Thoracic aorta (tissue), 2 donors: ENCODE measurements at places on chromosomes 13 and 19. TPM values are rescaled to one million over a fixed set of nuclear protein-coding genes. Genes with fewer than 3 reads are reported as not detected.

DNA sequence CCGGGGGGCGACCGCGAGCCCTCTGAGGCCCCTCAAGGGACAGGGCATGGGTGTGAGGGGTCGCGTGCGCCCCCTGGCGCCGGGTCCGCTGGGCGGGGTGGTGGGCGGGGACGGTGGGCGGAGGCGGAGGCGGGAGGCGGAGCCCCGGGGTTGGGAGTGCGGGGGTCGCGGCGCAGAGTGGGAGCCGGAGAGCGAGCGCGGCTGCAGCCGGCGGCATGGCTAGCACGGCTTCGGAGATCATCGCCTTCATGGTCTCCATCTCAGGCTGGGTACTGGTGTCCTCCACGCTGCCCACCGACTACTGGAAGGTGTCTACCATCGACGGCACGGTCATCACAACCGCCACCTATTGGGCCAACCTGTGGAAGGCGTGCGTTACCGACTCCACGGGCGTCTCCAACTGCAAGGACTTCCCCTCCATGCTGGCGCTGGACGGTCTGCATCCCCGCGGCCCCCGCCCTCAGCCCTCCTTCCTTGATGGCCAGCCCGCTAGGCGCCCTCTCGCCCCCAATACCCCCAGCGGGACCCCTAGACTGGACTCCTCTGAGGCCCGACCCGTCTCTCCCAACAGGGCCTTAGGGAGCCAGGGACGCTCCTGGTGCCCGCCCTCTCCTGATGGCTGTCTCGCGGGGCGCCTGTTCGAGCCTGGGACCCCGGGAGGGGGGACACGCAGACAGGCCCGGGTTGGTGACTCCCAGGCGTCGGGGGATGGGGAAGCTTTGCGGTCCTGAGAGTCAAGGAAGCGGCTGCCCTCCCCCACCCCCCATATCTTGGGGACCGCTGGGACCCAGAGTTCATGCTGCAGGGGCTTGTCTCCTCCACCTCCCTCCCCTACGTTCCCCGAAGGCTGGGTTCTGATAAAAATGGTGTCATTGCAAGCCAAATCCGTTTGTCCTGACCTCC, at the start of gene CLDN10:
Gene CLDN10, plus strand, starts transcription at position 182 of the 903 bp plus-strand sequence. Its CDS starts 34 bp downstream, at position 216.
- peak within 1 kb of the TSS; percentile 28 for H3K4me3 ChIP-seq
- no peak for DNase-seq
- H3K27me3 ChIP-seq: peaks cover 7% of the 10 kb centered on the region
- H3K36me3 ChIP-seq: no peaks in the 10 kb centered on the region
- H3K4me1 ChIP-seq: peaks cover 11% of the 10 kb centered on the region

- H3K36me3 ChIP-seq: no peaks in the 10 kb centered on the region
- H3K27me3 ChIP-seq: no peaks in the 10 kb centered on the region
- H3K4me1 ChIP-seq: no peaks in the 10 kb centered on the region
- no peak overlapping the region for H3K27ac ChIP-seq
Measured at GRCh38 chr13:95251641-95252040, 49.6 kb downstream of the ABCC4 start.

- no peaks in the 10 kb centered on the region for H3K27me3 ChIP-seq
- no peaks in the 10 kb centered on the region for H3K36me3 ChIP-seq
- H3K4me1 ChIP-seq: peaks cover 14% of the 10 kb centered on the region
Measured at GRCh38 chr13:50651922-50652321, 191.6 kb downstream of the DLEU7 start.

GRCh38 chr13:40668335-40668734, 1.9 kb upstream of the FOXO1 start:
- H3K27ac ChIP-seq: no peak overlapping the region
- no peak overlapping the region for H3K4me3 ChIP-seq
- no peaks in the 10 kb centered on the region for H3K27me3 ChIP-seq
- DNase-seq: no peak
- no peaks in the 10 kb centered on the region for H3K36me3 ChIP-seq

Gene BRD4
- total RNA-seq: 49.0 TPM

DNA sequence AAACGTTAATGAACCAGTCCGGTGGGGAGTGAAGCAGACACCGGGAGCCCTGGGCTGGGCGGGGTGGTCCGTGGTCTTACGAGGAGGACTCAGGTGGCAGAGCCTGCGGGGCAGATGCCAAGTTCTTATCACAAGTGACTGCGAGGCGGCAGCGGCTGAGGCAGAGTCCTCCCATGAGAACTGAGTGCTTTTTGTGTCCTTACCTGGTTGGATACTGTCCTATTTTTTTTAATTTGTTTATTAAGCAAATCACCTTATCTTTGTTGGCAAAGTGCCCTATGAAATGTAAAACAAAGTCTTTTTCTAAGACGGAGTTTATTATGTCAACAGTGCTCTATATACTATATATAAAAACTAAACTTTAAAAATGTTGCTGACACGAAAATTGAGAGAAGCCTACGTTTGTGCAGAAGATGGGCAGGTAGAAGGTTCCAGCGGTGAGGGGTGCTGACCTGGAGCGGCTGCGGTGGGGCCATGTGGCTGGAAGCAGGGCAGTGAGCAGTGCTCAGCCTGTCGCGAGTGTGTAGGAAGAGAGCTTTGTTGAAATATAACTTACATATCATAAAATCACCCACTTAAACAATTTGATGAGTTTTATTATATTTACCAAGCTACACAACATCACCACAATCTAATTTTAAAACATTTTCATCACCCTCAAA, 82.2 kb downstream of the ATP11A start:
- H3K36me3 ChIP-seq: no peaks in the 10 kb centered on the region
- no peak for DNase-seq
- H3K4me3 ChIP-seq: no peak overlapping the region
- H3K27me3 ChIP-seq: no peaks in the 10 kb centered on the region
- no peak overlapping the region for H3K27ac ChIP-seq
- H3K4me1 ChIP-seq: no peaks in the 10 kb centered on the region

- H3K4me3 ChIP-seq: no peak overlapping the region
- no peaks in the 10 kb centered on the region for H3K36me3 ChIP-seq
- H3K4me1 ChIP-seq: no peaks in the 10 kb centered on the region
- no peak for DNase-seq
Measured at GRCh38 chr13:69194130-69194529, 913.5 kb upstream of the ATXN8OS start.

Gene ACTL9
- total RNA-seq: not detected

- DNase-seq: no peak
- H3K36me3 ChIP-seq: no peaks in the 10 kb centered on the region
- H3K27ac ChIP-seq: no peak overlapping the region
- no peaks in the 10 kb centered on the region for H3K4me1 ChIP-seq
Measured at GRCh38 chr13:81293594-81294164, 952.8 kb upstream of the SPRY2 start.

DNA sequence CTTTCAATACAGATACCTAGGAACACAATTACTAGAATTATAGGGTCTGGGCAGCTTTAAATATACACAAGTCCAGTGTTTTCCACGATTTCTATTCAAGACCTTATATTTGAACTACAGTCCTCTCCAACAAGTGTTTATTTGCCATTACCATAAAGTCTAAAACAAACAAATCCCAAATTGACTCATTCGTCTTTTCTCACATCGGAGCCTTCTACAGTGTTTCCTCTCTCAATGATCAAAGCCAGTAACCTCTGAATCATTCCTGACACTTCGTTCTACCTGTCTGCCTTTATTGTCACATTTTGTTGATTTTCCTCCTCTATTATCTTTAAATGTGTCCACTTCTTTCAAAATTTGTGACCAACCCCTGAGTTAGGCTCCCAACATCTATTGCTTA, 1356.5 kb upstream of the SLC10A2 start:
- no peak overlapping the region for H3K4me3 ChIP-seq
- H3K36me3 ChIP-seq: no peaks in the 10 kb centered on the region
- H3K27ac ChIP-seq: no peak overlapping the region
- H3K27me3 ChIP-seq: no peaks in the 10 kb centered on the region
- no peak for DNase-seq

DNA sequence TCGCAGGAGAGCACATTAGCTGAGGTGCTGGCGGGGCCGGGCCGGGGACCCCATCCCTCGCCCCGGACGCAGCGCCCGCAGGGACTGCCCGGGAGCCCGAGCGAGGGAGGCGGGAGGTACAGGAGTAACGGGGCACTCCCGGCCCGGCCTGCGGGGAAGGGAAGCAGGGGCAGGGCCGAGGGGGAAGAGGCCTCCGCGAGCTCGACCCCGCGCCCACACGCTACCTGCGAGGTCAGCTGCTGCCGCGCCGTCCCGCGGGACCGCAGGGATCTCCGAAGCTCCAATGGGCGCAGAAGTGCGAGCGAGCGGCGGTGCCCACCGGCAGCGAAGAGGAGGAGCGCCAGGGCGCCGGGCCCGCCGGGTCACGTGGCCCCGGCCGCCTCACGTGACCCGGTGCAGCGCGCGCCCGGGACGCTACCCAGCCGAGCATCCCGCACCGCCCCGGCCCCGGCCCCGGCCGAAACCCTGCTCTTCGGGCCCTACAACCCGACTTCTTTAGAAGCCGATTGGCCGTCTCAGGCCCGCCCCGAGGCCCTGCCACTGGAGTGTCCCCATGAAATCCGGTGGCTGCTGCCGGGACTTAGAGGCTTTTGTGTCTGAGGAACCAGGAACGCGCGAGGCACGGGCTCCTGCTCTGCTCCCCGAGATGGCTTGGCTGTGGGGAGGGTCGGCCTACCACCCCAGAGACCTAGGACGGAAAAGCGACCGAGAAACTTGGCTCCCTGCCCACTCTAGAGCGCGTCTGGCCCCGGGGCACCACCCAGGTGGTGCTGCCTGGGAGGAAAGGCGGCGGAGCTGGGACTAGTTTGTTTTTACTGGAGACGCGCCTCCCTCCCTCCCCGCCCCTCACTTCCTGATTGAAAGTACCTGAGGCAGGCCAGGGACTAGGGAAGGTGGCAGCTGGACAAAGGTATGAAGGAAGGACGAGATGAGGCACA, at the start of gene RCBTB1:
Gene RCBTB1, minus strand, starts transcription at position 339 of the 938 bp plus-strand sequence. CDS start 18,279 bp downstream, outside the sequence.
- peak within 1 kb of the TSS; percentile 81 for H3K27ac ChIP-seq
- H3K27me3 ChIP-seq: no peaks in the 10 kb centered on the region
- H3K4me1 ChIP-seq: peaks cover 7% of the 10 kb centered on the region
- H3K36me3 ChIP-seq: no peaks in the 10 kb centered on the region
- peak; percentile 8 for DNase-seq

GRCh38 chr13:99258946-99259345, 767 bp upstream of the GPR18 start:
- H3K36me3 ChIP-seq: no peaks in the 10 kb centered on the region
- H3K4me1 ChIP-seq: peaks cover 9% of the 10 kb centered on the region
- no peak for DNase-seq
- H3K27ac ChIP-seq: no peak overlapping the region

GRCh38 chr19:33527125-33527524, 5.5 kb upstream of the PEPD start:
- H3K4me1 ChIP-seq: peaks cover 4% of the 10 kb centered on the region
- H3K27ac ChIP-seq: no peak overlapping the region

DNA sequence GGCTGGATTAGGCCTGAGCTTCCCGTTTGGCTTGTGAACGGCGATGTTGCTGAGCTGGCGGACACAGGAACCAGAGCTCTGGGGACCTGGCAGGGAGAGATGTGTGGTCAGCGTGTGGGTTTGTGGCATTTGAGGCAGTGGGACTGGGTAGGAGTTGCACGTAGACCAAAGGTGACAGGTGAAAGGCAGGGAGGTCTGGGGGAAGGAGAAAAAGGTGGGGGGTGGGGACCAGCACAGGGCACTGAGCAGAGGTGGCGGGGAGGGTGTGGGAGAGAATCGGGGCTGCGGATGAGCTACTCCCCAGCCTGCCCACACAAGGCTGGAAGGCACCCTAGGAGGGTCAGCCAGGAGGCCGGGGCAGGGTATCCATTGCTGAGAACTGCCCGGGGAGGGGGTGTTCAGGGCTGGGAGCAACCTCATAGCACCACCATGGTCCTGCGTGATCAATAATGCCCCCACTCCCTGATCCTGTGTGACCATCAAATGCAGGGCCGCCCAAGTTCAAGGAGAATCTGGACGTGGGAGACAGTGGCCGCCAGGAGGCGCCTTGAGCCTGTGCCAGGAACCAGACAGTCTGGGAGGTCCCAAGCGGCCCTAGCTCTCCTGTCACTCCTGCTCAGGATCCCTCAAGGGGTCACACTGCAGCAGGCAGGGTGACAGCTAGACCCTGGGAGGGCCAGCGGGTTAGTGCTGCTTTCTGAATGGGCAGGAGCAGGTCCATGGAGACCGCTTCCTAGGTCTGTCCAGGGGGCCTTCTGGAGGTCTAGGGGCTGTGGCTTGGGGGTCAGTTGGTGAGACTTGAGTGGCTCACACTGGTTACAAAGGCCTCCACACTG, 12.8 kb upstream of the SELENOW start:
- no peaks in the 10 kb centered on the region for H3K4me1 ChIP-seq
- no peaks in the 10 kb centered on the region for H3K27me3 ChIP-seq

DNA sequence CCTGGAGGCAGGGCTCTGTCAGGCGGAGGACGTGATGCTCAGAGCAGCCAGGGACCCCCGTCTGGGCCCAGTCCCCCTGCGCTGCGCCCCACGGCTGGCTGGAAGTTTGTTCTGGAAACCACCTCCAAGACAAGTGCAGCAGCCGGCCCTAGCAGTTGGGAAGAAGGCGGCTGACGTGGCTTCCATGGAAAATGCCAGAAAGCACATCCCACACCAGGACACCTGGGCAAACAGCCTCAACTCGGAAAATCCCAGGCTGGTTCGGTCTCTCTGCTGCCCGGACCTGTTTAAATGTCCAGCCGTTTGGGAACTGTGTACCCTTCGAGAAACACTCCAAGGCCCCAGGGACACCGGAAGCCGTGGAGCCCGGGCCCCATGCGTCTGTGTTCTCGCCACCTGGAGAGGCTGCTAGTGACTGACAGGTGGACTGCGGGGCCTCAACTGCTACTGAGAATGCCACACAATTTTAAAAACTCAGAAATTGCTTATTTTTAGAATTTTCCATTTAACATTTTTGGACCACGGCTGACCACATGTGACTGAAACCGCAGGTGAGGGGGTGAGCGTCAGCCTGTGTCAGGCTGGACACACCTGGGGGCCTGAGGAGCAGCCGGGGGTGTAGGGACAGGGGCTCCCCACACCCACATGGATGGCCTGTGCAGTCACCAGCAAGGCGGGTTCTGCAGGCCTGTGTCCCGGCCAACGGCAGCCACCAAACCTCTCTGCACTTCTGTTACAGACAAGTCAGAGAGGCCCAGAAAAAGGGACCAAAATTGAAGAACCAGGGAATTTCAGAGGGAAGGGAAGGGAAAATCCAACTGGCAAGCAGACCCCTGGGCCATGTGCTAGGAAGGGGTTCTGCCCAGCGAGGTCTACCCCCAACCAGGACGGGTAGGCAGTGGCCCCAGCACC, 31.7 kb downstream of the RASA3 start:
- peak overlapping the region; percentile 30 for H3K4me3 ChIP-seq
- no peaks in the 10 kb centered on the region for H3K36me3 ChIP-seq
- no peak for DNase-seq
- peaks cover 23% of the 10 kb centered on the region for H3K4me1 ChIP-seq
- no peaks in the 10 kb centered on the region for H3K27me3 ChIP-seq

- no peak overlapping the region for H3K4me3 ChIP-seq
- H3K36me3 ChIP-seq: no peaks in the 10 kb centered on the region
- H3K4me1 ChIP-seq: no peaks in the 10 kb centered on the region
- no peak for DNase-seq
Measured at GRCh38 chr13:111923991-111924677, 142.8 kb upstream of the SOX1 start.

DNA sequence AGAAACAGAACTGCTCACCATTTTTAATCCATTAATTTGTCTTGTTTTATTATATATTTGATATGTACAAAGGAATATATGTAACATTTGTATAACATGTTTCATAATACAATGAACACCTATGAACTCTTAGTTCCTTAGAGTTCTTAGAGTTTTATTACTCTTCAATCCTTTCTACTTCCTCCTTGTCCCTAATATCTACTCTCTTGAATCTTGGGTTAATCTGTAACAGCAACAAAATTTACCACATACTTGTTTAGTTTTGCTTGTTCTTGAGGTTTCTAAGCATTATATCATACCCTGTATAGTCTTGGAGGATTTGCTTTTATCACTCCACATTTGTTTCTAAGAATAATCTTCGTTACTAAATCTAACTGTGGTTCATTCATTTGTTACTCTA, 151.4 kb downstream of the PDS5B start:
- peak overlapping the region; percentile 58 for H3K27ac ChIP-seq
- H3K36me3 ChIP-seq: no peaks in the 10 kb centered on the region
- peak overlapping the region; percentile 67 for H3K4me3 ChIP-seq
- DNase-seq: no peak
